ENCODE measurements at places on chromosomes 3 and 15. TPM values are rescaled to one million over a fixed set of nuclear protein-coding genes. Genes with fewer than 3 reads are reported as not detected.

Gene RBP2
- not detected for total RNA-seq

Gene FBXW12
- not detected for total RNA-seq

Gene MED12L
- 0.68 TPM for total RNA-seq

Gene CORO2B
- 3.9 TPM for total RNA-seq

DNA sequence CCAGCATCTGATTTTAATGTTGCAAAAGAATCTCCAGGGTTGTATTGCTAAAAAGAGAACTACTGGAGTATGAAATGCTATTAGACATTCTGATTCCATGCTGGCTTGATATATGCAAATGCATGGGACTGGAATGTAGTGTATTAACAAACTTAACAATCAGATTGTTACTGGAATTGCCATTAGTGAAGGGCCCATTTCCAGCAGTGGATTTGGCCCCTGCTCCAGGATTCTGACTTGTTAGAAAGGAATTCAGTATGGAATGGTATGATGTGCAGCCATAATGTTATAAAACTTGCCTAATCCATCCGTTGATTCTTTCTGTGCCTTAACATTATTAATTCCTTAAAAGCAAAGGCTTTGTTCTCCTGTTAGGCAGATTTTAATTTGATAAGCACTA lies 7.9 kb downstream of the ARRDC4 start:
- DNase-seq = no peak

- no peak for DNase-seq
Measured at GRCh38 chr3:184323696-184324095, 9.3 kb downstream of the EIF4G1 start.

- DNase-seq = no peak
Measured at GRCh38 chr15:73628976-73629797, 4.0 kb downstream of the NPTN start.

DNA sequence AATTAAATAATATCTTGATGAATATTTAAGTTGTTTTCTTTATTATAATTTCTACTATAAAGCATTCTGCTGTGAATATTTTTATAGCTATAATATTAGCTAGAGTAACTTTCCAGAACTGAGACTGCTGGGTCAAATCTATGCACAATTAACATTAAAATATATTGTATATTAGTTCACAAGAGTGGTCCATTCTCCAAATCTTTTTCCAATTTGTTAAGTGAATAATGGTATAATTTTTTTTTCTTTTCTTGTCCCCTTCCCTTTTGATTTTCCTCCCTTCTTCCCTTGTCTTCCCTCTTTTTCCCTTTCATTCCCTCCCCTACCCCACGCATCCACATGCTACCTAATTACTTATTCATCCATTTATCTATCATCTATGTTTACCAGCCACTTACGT lies 977.5 kb downstream of the TUSC7 start:
- DNase-seq = no peak

DNA sequence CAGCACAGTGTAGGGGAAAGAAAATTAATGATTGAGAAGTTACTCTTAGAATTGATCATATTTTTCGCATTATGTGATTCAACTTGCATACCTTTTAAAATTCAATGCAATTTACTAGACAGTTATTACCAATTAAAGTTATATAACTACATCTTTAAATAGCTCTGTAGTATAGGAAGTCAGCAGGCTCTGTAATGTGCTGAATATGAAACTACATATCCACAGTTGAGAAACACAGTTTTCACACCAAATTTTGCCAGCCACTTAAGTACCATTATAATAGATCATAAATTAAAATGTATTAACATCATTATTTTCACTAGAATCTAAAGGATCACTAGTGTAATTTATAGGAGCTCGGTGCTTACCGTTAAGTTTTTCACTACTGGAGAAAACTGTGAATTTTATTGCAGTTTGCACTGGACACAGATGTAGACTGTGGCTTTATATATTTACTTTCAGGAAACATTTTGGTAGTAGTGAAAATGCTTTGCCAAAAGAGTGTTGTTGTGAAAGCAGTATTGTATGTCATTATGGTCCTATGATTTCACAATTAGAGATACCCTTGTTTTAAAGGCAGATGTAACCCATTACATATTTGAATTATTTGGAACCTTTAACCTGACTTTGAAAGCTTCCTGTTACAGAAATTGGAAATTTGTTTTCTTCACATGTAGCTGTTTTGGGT lies 113.6 kb downstream of the PLCL2 start:
- no peak for DNase-seq

DNA sequence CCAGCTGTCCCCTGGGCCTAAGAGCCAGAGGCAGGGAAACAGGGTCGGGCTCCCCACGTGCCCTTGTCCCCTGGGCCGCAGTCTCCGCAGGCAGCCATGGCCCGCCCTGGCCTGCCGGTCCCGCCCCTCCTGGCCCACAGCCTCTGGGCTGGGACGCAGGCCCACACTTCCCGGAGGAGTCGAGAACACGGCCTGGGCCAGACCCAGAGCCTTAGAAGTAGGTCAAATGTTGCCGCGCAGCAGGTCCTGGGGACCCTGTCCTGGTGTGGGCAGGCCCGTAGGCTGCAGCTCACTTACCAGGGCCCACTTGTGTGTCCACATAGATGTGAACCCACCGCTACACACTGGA lies 4.3 kb upstream of the MYL3 start:
- peak; percentile 96 for DNase-seq

- no peak for DNase-seq
Measured at GRCh38 chr3:25532431-25533162, 104.5 kb downstream of the RARB start.

DNA sequence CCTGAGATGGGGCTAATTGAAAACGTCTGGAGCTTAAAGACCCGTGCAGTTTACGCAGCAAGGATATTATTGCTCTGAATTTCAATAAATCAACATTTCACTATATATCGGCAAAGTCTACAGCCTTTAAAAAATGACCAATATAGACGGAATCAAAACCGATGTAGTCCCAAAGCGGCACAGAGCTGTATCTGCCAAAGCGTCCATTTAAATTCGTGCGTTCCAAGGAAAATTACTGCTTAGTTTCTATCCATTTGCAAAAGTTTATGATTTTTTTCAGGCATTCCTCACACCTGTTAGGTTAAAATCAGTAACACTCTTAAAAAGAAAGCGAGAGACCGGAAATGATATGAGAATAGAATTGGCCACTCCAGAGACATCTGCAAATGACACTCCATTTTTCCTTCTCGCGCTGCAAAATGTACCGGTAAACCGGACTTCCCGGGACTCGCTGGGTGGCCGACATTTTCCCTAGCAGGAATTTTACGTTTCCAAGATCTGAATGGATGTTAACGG lies 777 bp upstream of the EIF4A2 start:
- DNase-seq = no peak

- DNase-seq = no peak
Measured at GRCh38 chr3:197003461-197004385, 25.9 kb downstream of the MELTF start.

GRCh38 chr3:117997201-117998049 lies 1037.2 kb downstream of the IGSF11 start:
- DNase-seq = peak; percentile 90

DNA sequence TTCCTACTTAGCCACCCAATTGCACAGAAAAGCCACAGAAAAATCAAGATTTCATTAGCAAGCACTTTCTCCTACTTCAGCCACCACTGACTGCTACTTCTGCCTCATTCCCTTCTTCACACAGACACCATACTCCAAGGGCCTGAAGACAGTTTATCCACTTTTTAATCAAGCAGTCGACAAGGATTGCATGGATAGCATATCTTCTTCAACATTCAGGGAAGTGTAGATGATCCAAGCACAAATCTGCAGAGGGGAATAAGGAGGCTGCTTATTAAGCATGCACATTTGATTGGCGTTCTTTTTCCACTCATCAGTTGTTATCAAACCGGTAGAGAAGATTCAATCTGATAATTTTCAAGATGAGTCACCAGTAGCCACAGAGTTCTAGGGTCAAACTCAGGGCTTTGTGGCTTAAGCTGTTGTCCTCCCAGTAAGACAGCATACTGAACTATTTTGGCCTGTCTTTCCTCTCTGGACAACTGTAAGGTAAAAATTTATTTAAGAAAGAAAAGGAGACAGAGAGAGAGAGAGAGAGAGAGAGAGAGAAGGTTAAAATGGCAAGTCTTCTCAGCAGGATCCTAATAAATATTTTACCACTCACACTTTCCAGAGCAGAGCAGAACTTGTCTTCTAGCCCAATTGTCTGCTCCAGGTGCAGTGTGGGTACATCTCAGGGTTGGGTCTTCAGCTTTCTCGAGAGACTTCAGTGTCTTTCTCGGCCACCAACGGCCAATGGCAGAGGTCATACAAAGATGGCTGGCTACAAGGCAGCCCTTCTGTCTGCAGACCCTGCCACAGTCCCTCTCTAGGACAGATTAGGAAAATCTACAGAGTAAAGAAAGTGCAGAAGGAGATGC lies 80.6 kb upstream of the BHLHE40 start:
- DNase-seq = no peak

- DNase-seq = no peak
Measured at GRCh38 chr3:50493086-50493485, 10.3 kb downstream of the CACNA2D2 start.

DNA sequence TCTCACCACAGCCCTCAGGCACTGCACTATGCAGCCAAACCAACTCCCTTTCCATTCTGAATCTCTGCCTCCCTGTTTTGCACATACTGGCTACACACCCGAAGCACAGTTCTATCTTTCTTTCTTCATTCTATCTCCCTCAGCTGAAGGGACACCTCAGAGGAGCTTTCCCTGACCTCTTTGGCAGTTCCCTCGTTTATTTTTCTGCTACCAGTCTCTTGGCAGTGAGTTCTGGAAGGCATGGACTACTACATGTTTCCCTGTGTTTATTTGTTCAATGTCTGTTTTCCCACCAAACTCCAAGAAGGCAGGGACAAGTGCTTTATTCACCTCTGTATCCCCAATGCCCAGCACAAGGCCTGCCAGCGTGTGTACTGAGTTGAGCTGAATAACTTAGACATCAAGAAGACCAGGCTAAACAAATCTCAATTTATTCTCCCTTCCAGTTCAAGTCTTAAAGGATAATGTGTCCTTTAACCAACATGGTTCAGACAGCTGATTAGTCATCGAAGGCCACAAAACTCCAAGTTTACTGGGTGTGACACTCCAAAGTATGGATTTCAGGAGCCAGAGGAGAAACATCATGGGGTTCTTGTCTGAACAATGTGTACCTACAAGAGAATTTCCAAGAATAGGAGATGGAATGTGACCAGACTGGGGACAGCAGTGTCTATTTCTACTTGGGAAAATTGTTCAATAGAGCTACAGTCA lies 260.1 kb upstream of the CTNNB1 start:
- no peak for DNase-seq

GRCh38 chr3:147423537-147423797 lies 14.3 kb downstream of the ZIC1 start:
- no peak for DNase-seq

DNA sequence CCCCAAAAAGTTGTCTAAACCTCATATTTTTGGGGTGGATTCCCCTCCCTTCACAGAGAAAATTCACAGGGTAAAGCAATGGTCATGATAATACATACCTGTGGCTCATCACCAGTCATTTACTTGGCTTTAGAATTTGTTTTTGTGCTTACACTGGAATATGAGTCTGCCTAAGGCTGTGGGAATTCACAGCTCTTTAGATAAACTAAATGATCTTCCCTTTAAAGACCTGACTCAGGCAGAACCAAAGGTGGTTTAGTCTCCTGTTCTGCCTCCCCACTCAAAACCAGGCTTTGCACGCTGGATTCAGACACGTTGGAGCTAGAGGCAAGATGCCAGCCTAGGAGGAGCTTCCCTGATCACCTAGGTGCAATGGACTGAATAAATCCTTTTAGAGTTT lies 40.3 kb upstream of the BNC1 start:
- DNase-seq = no peak

- peak; percentile 72 for DNase-seq
Measured at GRCh38 chr15:73052653-73053397, 562 bp downstream of the NEO1 start.

- DNase-seq = no peak
Measured at GRCh38 chr15:75925440-75925839, 21.8 kb downstream of the FBXO22 start.

- DNase-seq = no peak
Measured at GRCh38 chr3:146777941-146778340, 172.8 kb upstream of the PLSCR5 start.

DNA sequence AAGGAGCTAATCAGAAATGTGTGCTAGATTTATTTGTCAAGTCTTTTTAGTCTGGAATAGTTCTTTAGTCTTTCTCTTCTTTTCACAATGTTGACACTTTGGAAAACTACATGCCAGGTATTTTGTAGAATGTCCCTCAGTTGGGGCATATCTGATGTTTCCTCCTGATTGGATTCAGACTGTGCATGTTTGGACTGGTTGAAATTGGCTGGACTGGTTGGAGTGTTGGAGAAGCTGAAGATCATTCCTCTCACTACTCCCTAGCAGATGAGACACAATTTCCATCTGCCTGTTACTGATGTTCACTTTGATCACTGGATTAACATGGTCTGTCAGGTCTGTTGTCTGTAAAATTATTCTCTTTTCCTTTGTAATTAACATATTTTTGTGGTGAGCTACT lies 3.7 kb downstream of the NME9 start:
- DNase-seq = no peak

DNA sequence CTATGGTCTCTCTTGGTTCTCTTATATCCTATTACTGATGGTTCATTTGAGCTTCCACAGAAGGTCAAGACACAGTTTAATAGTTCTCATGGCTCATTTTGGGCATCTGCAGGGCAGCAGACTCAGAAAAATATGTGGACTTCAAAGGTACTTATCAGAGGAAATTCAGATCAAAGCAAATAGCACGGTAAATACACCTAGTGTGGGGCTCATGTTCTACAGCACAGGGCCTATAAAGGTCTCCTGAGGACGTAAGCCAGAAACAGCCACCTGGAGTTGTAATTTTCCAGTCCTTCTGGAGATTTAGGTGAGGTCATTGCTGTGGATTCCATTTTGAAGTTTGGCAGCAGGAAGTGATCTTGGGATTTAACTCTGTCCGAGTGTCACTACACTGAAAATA lies 134.5 kb upstream of the SGO1 start:
- no peak for DNase-seq

GRCh38 chr3:23959135-23959900 lies 14.2 kb downstream of the NR1D2 start:
- no peak for DNase-seq

All from sigmoid colon (tissue), 7 donors.